ENCODE measurements at places on chromosomes 2 and 18. TPM values are rescaled to one million over a fixed set of nuclear protein-coding genes. Genes with fewer than 3 reads are reported as not detected.

- no peak for DNase-seq
These were observed 99.1 kb upstream of the ZNF397 start for GRCh38 chr18:35141567-35142274.

DNA sequence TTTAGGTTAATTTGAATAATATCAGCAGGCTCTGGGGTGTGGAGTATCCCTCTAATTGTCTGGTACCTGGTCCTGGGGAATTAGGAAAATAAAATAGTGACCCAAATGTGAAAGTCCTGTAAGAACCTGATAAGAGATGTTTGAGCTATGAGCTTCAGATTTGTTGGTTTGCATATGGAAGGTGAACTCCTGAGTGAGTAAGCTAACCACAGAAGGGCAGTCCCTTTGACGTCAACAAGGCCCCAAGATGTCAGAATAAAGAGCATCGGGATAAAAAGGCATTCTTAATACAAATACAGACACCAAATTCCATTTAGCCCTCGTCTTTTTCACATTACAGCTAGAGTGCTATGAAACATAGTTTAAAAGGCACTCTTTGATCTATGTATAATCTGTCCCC lies 1366.3 kb upstream of the TMEFF2 start:
- no peak for DNase-seq

Gene EMILIN1
- not detected for total RNA-seq

- DNase-seq, result no peak
These were observed 27.3 kb upstream of the NTSR2 start for GRCh38 chr2:11697103-11697871.

- DNase-seq, result no peak
These were observed 714.6 kb upstream of the LRATD1 start for GRCh38 chr2:13917958-13918357.

DNA sequence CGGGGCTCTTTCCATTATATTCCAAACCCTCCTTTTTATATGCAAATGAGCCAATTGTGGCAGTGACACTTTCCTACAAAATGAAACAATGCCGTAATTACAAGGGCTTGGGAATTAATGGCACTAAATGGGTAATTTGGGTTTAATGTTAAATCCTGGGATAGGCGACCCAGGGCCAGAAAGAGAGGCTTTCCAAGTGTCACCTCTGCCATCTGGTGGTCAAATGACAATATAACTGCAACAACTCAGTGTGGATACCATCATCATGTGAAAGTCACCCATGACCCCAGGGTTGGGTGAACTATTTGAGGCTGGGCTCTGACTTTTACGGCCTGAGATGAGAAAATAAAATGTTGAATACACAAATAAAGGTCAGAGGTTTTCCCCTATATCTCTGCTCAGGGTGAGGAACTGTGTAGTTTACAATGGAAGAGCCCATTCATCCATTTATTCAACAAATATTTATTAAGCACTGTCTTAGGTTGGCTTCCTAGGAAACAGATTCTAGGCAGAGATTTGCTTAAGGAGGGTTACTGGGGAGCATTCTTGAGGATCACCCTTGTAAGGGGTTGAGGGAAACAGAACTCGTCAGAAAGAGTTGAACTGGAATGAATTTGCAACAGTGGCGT lies 13.6 kb upstream of the THADA start:
- peak; percentile 66 for DNase-seq

GRCh38 chr2:110866045-110866444 lies 133.7 kb downstream of the ACOXL start:
- DNase-seq, result no peak

DNA sequence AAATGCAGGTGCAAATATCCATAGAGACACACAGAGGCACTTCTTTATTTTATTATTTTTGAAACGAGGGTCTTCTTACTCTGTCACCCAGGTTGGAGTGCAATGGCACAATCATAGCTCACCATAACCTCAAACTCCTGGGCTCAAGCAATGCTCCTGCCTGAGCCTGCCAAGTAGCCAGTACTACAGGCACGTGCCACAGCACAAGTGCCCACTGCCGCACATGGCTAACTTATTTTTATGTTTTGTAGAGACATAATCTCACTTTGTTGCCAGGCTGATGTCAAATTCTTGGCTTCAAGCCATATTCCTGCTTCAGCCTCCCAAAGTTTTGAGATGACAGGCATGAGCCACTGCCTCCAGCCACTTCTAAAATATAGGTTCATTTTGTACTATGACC lies 537.6 kb downstream of the THSD7B start:
- DNase-seq, result no peak

- DNase-seq, result no peak
These were observed 20.3 kb downstream of the ACTR3 start for GRCh38 chr2:113910110-113910717.

Gene PRKAG3
- total RNA-seq, result not detected

Gene COL4A4
- 6.6 TPM for total RNA-seq

- no peak for DNase-seq
These were observed 21.0 kb upstream of the MSGN1 start for GRCh38 chr2:17795309-17795708.

DNA sequence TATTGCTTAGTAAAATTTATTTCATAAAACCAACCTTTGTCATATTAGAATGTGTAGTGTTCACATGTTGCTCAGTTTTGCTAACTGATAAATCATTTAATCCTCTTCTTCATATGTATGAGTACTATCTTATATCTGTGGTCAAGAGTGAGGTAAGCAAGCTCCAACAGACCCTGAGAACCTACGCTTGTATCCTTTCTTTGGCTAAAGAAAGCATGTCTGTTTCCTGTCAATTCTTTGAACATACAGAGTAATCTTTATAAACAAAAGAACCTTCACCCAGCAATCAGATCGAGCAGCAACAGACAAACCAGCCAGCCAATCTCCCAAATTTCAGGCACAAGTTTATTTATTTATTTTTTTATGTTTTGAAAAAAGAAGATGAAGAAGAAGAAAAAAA lies 6.4 kb downstream of the ADCYAP1 start:
- no peak for DNase-seq

Gene GREB1L
- total RNA-seq, result 2.1 TPM

Gene ANKRD36C
- total RNA-seq, result 19.5 TPM

DNA sequence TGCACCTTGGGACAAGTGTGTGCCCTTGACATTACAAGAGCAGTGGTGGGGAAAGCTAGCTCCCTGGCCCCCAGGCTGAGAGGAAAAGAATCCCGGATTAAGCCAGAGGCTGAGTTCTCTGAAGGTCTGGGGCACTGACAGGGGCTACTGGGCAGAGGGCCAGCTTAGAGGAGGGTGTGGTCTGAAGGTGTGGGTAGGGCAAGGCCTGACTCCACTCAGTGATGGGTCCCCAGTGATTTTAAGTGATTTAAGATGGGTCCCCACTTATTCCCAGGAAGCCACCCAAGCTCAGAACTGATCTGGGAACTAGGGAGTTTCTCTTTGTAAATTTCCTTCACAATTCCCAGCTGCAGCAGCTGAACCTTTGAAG lies 8.8 kb downstream of the TMEM37 start:
- DNase-seq, result no peak

Gene SCN7A
- total RNA-seq, result 0.02 TPM

Gene MAIP1
- 43.1 TPM for total RNA-seq

GRCh38 chr2:98484652-98485452 lies 40.2 kb downstream of the INPP4A start:
- DNase-seq, result no peak

DNA sequence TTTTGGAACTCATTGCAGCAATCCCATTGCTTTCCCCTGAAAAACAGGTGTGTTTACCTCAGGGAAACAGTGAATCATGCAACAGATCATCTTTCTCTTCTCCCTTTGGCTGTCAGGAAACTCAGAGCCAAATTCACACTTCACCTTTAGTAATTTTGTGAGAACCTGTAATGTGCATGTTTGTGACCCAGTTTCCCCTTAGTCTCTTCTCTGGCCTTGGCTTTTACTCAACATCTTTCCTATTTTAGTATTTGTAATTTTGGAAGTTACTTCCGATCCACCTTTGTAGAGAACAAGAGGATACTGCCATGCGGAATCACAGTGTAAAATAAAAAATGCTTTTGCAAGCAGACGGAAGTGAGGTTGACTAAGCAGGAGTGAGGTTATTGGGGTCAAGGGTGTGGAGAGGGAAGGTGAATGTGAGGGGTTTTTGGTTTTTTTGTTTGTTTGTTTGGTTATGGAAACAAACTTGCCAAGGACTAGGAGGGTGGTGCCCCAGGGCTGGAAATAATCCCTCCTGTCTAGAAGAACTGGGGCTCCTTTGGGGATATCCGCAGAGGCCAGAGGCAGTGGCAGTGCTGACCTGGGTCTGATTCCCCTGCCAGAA lies 14.0 kb downstream of the ASPRV1 start:
- no peak for DNase-seq

Gene GPR55
- 0.07 TPM for total RNA-seq

Gene ANKRD30BL
- total RNA-seq, result not detected

Gene BCL2
- 12.3 TPM for total RNA-seq

DNA sequence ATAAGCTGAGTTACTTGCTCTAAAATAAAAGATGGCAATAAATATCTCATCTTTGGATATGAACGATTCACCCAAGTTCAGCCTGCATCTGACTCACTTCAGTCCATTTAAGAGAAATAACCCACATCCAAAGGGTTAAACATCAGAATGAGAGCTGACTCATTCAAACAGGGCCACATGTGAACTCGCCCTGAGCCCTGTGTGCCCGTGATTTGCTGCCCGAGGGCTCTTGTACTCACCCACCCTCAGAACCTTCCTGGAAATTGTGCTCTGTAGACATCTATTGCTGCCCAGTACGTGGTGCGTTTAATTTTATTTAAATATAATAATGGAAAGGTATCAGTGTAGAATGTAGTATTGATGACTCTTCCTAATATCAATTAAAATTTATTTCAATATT lies 66.9 kb upstream of the RBM44 start:
- DNase-seq, result peak; percentile 65

Gene GKN2
- 1.6 TPM for total RNA-seq

- no peak for DNase-seq
These were observed 27.8 kb upstream of the SLC9A2 start for GRCh38 chr2:102591491-102592045.

Gene SERPINB11
- 107 TPM for total RNA-seq

DNA sequence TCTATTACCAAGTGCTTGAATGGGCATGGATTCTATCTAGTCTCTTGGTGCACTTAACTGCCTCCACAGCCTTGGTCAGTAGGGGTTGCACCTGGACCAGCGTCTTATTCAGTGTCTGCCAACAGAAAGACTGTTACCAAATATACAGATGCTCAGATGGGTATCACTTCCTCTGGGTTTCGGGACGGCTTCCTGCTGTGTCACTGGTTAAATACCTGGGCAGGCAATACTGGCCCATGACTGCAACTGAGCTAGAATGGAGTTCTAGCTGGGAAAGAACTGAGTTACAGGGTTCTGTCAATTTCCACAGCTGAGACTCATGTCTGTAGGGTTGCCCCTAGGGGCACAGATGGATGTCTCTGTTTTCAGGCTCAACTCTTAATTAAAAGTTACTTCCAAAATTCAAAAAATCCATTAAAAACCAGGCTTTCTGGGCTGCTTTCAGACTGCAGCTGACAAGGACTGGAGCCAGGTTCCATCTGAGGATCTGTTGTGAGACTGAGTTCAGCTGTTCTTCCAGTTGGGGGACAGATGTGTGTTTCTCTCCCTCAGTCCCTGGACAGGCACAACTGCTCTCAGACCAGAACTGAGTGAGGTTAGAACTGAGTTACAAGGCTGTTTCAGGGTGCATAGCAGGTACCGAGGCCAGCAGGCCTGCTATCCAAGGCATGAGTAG lies 789.6 kb upstream of the SLC8A1 start:
- DNase-seq, result no peak

DNA sequence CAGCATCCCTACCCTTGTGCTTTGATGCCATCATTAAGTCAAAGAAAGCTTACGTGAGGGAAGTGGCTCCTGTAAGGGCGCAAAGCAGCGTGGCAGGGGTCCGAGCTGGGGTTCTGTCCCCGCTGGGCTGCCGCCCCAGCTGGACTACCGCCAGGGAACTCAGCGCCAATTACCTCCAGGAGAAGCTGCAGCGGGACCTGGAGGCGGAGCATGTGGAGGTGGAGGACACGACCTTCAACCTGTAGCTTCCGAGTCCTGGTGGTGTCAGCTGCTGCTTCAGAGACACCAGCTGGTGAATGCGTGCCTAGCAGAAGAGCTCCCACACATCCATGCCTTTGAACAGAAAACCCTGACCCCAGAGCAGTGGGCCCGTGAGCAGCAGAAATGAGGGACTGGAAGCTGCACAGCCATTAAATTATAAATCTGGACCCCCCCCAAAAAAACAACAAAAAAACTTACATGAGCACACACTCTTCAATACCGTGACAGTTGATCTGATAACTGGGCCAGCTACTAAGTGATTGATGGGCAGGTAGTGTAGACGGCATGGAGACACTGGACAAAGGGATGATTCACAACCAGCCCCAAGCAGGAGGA lies 20.1 kb upstream of the YES1 start:
- DNase-seq, result no peak

Gene GRB14
- total RNA-seq, result 1.5 TPM
